Stomach (tissue), 19 donors: ENCODE measurements at places on chromosomes 13 and 19.

GRCh38 chr13:50745542-50746115 lies 97.9 kb downstream of the DLEU7 start:
- no peak for DNase-seq

DNA sequence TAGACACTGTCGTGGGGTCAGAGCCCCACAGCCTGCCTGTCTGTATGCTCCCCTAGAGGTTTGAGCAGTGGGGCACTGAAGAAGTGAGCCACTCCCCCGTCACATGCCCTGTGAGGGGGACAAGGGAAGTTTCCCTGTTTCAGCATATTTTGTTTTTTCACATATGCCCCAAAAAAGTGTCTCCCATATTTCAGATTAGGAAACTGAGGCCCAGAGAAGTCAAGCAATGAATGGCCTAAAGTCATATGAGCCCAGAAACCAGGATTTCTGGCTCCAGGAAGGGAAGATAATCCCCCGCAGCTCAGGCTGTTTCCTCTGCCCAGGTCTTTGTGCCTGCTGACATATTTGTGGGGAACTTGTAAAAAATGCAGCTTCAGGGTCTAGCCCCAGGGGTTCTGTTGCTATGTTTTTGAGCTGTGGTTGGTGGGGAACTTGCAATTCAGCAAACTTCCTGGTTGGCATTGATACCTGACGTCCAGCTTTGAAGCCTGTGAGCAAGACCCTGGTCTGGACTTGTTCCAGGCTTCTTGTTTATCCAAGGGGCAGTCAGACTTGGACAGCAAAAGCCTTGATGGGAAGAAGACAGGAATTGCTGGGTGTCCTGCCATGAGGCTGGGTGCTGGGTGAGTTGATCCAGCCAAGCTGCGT lies 9.5 kb downstream of the RASL11A start:
- no peak for DNase-seq

DNA sequence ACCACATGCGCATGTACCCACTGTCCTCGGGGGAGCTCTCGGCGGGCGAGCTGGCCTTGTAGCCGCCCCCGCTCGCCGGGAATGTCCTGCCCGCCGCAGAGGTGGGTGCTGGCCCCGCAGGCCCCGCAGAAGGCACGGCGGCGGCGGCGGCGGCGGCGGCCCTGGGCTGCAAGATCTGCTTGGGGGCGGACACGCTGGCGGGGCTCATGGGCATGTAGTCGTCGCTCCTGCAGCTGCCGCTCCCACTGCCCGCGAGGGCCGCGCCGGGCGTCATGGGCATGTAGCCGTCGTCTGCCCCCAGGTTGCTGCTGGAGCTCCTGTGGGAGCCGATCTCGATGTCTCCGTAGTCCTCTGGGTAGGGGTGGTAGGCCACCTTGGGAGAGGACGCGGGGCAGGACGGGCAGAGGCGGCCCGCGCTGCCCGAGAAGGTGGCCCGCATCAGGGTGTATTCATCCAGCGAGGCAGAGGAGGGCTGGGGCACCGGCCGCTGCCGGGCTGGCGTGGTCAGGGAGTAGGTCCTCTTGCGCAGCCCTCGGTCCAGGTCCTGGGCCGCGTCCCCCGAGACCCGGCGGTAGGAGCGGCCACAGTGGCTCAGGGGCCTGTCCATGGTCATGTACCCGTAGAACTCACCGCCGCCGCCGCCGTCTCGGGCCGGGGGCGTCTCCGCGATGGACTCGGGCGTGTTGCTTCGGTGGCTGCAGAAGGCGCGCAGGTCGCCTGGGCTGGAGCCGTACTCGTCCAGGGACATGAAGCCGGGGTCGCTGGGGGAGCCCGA lies 2.4 kb downstream of the IRS2 start:
- DNase-seq = no peak

DNA sequence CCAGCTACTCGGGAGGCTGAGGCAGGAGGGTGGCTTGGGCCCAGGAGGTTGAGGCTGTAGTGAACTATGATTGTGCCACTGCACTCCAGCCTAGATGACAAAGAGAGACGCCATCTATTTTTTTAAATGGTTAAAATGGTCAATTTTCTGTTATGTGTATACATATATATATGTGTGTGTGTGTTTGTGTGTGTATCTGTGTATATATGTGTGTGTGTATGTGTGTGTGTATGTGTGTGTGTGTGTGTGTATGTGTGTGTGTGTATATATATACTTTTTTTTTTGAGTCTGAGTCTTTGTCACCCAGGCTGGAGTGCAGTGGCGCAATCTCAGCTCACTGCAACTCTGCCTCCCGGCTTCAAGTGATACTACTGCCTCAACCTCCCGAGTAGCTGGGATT lies 42.9 kb upstream of the KLF2 start:
- no peak for DNase-seq

GRCh38 chr19:55486971-55487923 lies 989 bp upstream of the SSC5D start:
- DNase-seq = no peak

DNA sequence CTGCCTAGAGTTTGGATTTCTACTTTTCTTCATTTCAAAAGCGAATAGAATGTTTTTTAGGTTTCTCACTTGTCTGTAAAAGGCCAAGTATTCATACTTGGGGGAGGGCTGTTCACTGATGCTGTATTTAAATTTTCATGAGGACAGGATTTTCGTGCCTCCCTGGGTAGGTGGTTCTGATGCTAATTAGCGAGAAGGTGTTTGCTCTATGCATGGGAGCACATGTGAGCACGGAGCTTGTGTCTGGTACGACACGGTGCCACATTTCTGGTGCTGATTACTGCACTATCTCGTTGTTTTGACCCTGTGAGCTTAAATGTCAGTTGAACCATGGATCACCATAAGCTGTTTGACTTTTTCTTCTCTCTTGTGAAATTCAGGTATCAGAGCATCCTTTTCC lies 45.8 kb downstream of the MTUS2 start:
- no peak for DNase-seq

DNA sequence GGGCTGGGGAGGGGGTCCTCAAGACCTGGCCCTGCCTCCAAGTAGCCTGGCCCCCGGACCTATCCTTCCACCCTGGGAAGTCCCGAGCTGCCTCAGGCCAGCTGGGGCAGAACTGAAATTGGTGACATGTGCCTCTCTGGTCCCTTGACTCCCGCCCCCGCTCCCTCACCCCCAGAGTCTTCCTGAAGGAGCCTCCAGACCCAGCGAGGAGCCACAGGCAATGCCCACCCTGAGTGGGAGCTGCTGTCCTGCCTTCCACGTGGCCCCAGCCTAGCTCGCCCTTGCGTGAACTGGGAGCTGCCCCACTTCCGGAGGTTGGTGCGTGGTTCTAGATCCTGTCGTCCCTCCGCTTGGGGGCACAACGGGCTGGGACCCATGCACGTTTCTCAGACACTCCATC lies 34.6 kb downstream of the CEBPA start:
- DNase-seq = no peak

DNA sequence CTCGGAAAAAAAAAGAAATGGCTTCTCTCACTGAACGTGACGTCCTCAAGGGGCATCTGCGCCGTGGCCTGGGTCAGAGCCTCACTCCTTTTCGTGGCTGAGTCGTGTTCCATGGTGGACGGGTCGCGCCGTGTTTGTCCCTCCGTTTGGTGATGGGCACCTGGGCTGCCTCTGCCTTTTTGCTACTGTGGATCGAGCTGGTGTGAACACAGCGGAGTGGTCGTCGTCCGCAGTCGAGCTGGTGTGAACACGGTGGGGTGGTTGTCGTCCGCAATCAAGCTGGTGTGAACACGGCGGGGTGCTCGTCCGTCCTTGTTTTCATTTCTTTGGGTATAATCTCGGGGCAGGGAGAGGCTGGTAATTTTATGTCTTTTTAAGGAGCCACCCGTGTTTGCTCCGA lies 11.6 kb downstream of the HCN2 start:
- no peak for DNase-seq
